Aorta (tissue), 5 donors: ENCODE measurements at places on chromosomes 3 and 15. TPM values are rescaled to one million over a fixed set of nuclear protein-coding genes. Genes with fewer than 3 reads are reported as not detected.
A peak's percentile ranks its signal among the peaks of the same experiment; 100 is the strongest.

- no peaks in the 10 kb centered on the region for H3K27me3 ChIP-seq
- H3K4me1 ChIP-seq = no peaks in the 10 kb centered on the region
Measured at GRCh38 chr3:122265957-122266356, 59.1 kb upstream of the CSTA start.

Gene CCDC50
- 129 TPM for total RNA-seq

Gene APBA2
- 2.1 TPM for total RNA-seq

Gene PIF1
- 2.8 TPM for total RNA-seq

DNA sequence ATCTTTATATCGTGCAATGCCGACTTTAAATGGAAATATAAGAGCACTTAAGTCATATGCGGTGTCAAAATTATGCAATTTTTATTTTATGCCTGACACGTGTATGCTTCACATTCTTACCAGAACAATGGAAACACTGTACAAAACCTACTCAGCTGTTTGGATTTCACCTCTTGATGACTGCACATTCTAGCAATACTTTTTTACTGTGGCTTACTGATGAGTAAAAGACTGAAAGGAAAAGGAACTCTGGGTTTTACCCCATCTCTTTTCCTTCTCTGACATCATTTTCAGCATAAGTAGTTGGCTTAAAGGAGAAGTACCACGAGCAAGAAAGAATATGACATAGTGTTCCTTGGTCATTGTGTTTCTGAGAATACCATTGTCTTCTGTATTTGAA, 142.8 kb downstream of the POLR2M start:
- no peaks in the 10 kb centered on the region for H3K36me3 ChIP-seq
- no peaks in the 10 kb centered on the region for H3K4me1 ChIP-seq

DNA sequence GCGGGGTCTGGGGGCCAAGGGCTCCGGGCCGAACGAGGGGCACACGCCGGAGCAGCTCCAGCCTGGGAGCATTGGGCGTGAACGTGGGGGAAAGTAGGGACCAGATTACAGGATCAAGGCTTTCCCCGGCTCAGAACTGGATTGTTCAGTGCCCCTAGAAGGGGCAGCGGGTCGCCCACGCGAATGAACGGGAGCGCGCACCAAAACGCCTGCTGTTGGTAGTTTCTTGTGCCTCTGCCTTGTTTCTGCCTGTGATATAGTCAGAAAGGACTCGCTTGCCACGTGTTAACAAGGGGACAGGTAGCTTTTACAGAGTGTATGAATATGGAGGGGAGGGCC, 1.1 kb downstream of the CASR start:
- H3K36me3 ChIP-seq = no peaks in the 10 kb centered on the region
- H3K27ac ChIP-seq = no peak overlapping the region
- no peak overlapping the region for H3K4me3 ChIP-seq

Gene GRK7
- not detected for total RNA-seq

DNA sequence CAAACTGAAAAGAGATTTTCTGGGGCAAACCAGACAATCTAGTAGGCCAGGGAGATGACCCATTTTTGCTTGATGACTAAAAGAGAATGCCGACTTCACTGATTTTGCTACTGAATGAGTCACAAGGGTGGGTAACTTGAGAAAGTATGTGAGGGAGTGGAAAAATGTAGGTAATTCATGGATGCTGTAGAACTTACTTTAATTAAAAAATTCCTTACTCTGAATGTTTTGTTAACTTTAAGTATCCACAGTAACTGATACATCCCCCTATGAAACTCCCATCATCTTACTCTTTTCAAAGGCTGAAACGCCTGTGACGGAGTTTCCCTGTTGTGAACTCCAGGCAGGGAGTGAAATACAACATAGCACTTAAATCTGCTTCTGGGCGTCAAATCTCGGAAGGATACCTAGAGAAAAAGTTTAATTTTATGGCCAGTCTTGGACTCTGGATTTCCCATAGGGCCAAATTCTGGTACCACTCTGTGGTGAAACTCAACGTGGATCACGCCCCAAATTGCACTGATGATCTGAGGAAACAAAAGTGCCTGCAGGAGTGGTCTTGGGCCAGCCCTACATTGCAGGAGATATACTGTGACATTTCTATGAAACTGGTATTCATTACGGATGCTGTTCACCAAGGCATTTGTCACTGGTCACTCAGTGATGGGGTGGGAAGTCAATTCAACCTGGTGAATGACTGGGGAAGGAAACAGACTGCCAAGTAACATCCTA, 24.0 kb downstream of the GOLIM4 start:
- H3K4me3 ChIP-seq = no peak overlapping the region
- no peaks in the 10 kb centered on the region for H3K4me1 ChIP-seq
- no peak for DNase-seq
- no peaks in the 10 kb centered on the region for H3K27me3 ChIP-seq
- H3K36me3 ChIP-seq = no peaks in the 10 kb centered on the region
- no peak overlapping the region for H3K27ac ChIP-seq

Gene USP13
- total RNA-seq = 9.3 TPM

DNA sequence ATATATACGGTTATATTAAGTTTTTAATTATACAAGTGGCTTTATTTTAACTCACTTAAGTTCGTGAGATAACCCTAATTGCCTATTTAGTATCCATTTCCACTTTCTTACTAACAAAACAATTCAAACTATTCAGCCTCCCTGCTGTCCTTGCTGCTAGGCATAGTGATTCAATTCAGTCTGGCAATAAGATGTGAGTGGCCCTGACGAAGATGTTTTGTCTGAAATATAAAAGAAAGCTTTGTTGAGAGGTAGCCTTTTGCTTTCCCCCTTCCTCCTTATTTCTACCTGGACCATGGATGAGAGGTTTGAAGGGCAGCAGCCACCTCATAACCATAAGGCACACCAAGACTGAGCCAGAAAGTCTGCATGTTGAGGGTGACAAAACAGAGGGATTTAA, 89.3 kb upstream of the TRIM42 start:
- H3K27ac ChIP-seq = no peak overlapping the region
- DNase-seq = no peak
- peaks cover 2% of the 10 kb centered on the region for H3K27me3 ChIP-seq
- H3K4me1 ChIP-seq = no peaks in the 10 kb centered on the region
- no peaks in the 10 kb centered on the region for H3K36me3 ChIP-seq

GRCh38 chr3:27756877-27757276, 34.8 kb upstream of the EOMES start:
- H3K36me3 ChIP-seq = no peaks in the 10 kb centered on the region
- no peak overlapping the region for H3K4me3 ChIP-seq
- no peak for DNase-seq

- no peak overlapping the region for H3K4me3 ChIP-seq
- H3K36me3 ChIP-seq = no peaks in the 10 kb centered on the region
Measured at GRCh38 chr3:181716966-181717365, 5.2 kb downstream of the SOX2 start.

- no peaks in the 10 kb centered on the region for H3K36me3 ChIP-seq
- H3K4me1 ChIP-seq = no peaks in the 10 kb centered on the region
- no peaks in the 10 kb centered on the region for H3K27me3 ChIP-seq
- no peak for DNase-seq
- no peak overlapping the region for H3K4me3 ChIP-seq
Measured at GRCh38 chr3:155912090-155912489, 41.6 kb downstream of the GMPS start.

- peaks cover 1% of the 10 kb centered on the region for H3K4me1 ChIP-seq
Measured at GRCh38 chr15:60936186-60936585, 292.9 kb downstream of the RORA start.

Gene PLCD1
- 53.8 TPM for total RNA-seq

Gene GNAT1
- not detected for total RNA-seq

DNA sequence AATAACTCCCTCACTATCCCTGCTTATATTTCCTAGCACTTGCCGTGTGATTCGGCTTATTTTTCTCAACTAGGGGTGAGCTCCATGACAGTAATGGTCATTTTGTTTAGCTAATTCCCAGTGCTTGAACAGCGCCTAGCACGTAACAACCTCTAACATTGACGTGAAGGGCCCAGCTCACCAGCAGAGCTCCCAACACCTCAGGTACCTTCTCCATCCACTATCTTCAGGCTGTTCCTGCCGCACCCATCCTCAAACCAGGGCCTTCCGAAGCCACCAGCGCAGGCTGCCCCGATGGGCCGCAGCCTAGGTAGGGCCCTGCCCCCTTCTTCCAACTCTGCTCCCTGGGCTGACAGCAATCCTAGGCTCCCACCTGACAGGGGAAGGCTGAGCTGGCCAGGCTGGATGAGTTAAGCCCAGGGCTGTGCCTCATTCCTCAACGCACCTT, 751 bp upstream of the RPS17 start:
- H3K4me1 ChIP-seq = no peaks in the 10 kb centered on the region
- H3K4me3 ChIP-seq = peak overlapping the region; percentile 69
- H3K27me3 ChIP-seq = no peaks in the 10 kb centered on the region
- H3K27ac ChIP-seq = peak overlapping the region; percentile 71

GRCh38 chr3:141421186-141421585, 52.9 kb downstream of the ZBTB38 start:
- H3K4me1 ChIP-seq = no peaks in the 10 kb centered on the region
- no peak overlapping the region for H3K4me3 ChIP-seq
- DNase-seq = no peak
- H3K36me3 ChIP-seq = peaks cover 2% of the 10 kb centered on the region
- H3K27me3 ChIP-seq = no peaks in the 10 kb centered on the region

- H3K27me3 ChIP-seq = no peaks in the 10 kb centered on the region
- no peak overlapping the region for H3K4me3 ChIP-seq
- no peaks in the 10 kb centered on the region for H3K36me3 ChIP-seq
- no peak overlapping the region for H3K27ac ChIP-seq
- no peak for DNase-seq
- no peaks in the 10 kb centered on the region for H3K4me1 ChIP-seq
Measured at GRCh38 chr15:65963911-65964482, 94.7 kb downstream of the RAB11A start.

GRCh38 chr3:43894176-43895049, 203.7 kb downstream of the ABHD5 start:
- H3K27ac ChIP-seq = peak overlapping the region; percentile 31
- peak overlapping the region; percentile 54 for H3K4me3 ChIP-seq
- H3K27me3 ChIP-seq = no peaks in the 10 kb centered on the region
- peak; percentile 92 for DNase-seq

DNA sequence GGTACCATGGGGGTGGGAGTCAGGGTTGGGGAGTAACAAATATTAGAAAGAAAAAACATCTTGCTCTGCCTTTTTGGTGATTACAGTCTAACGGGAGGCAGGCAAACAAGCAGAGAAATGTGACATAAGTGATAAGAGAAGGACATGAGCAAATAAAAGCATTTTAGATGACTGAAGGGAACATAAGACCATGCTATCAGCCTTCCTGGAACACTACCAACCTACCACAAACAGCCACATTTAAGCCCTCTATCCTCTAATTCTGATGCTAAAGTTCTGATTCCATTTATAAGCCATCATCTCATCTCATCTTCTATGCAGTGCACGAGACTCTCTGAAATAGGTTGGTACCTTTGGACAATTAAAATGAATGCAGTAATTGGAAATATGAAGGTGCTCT, 243.4 kb upstream of the P2RY1 start:
- H3K4me3 ChIP-seq = no peak overlapping the region
- peaks cover 2% of the 10 kb centered on the region for H3K4me1 ChIP-seq
- no peak overlapping the region for H3K27ac ChIP-seq
- no peaks in the 10 kb centered on the region for H3K36me3 ChIP-seq
- no peak for DNase-seq

DNA sequence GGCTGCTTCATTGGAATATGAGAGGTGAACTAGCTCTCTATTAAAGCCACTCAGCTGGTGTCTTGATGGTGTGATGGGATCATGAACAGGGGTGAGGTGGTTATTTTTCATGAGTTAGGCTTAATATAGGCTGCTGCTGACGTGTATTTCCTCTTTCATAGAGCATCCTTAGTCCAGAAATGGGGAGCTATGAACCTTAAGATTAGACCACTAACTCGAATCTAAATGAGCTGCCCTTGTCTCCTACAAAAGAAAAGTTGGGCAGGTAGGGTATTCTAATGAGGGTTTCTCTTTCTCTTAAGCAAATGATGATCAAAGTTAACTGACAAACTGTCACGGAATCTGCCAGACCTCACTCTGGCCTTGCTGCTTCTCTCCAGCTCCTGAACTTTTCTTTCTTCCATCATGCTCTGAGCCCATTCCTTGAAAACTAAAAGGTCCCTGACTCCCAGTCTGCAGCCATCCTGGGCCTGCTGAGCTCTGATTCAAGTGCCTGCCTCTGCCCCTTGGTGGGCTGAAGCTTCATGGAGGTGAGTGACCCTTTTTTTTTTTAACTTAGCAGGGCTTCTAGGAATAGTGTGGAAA, at the start of gene TRIM69:
Gene TRIM69, plus strand, starts transcription at position 348 of the 585 bp plus-strand sequence. Its CDS starts 177 bp downstream, at position 525.
- no peak within 1 kb of the TSS for H3K4me3 ChIP-seq
- no peaks in the 10 kb centered on the region for H3K27me3 ChIP-seq
- no peaks in the 10 kb centered on the region for H3K4me1 ChIP-seq
- H3K36me3 ChIP-seq = no peaks in the 10 kb centered on the region

Gene MAP2K5
- total RNA-seq = 29.2 TPM

DNA sequence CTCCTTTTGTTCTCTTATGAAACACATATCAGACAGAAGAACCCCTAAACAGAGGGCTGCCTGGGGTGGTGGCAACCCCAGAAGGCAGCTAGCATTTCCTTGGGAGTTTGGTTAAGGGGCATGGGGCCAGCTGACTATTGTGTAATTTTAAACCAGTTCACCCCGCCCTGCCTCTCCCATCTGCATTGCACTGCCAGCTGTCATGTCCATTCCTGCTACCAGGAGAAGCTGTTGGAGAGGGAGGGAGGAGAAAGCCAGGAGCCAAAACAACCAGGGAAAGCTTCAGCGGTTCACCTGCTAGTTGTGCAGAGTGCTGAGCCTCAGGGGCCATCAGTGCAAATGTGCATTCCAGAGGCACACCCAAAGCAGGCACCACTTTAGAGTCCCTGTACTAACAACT, 47.6 kb upstream of the ATP1B3 start:
- no peak overlapping the region for H3K27ac ChIP-seq
- no peak for DNase-seq

GRCh38 chr15:72248514-72248913, 17.5 kb upstream of the PKM start:
- H3K27ac ChIP-seq = no peak overlapping the region
- DNase-seq = no peak
- no peaks in the 10 kb centered on the region for H3K4me1 ChIP-seq
- no peaks in the 10 kb centered on the region for H3K27me3 ChIP-seq

GRCh38 chr15:43511012-43511885, 6.2 kb upstream of the MAP1A start:
- no peaks in the 10 kb centered on the region for H3K27me3 ChIP-seq
- DNase-seq = no peak
- peak overlapping the region; percentile 12 for H3K4me3 ChIP-seq
- peaks cover 3% of the 10 kb centered on the region for H3K4me1 ChIP-seq
- H3K27ac ChIP-seq = no peak overlapping the region

DNA sequence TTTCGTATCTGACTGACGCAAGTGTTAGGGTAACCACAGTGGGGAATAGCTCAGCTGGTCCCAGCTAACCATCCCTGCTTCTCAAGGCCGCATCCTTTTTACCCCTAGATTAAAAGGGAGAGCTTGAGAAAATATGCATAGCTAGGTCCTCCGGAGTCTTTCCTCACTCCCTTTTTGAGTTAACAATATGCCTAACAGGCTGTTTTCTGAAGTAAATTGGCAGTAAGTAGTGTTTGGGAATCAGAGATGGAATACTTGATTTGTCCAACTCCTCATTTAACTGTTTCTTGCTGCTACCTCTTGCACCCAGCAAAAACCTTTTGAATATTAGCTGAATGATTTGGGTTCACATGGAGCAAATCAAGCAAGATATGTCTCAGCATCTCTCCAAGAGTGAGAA, 326.1 kb downstream of the LPP start:
- no peak overlapping the region for H3K4me3 ChIP-seq
- no peak overlapping the region for H3K27ac ChIP-seq
- H3K4me1 ChIP-seq = peaks cover 13% of the 10 kb centered on the region
- no peaks in the 10 kb centered on the region for H3K27me3 ChIP-seq

- DNase-seq = peak; percentile 90
- no peaks in the 10 kb centered on the region for H3K27me3 ChIP-seq
- H3K4me1 ChIP-seq = no peaks in the 10 kb centered on the region
- H3K27ac ChIP-seq = no peak overlapping the region
- H3K4me3 ChIP-seq = no peak overlapping the region
Measured at GRCh38 chr3:126472277-126473006, 3.2 kb downstream of the ZXDC start.
